NCI-H187 (cell line): ENCODE measurements at places on chromosomes 6 and 20.

DNA sequence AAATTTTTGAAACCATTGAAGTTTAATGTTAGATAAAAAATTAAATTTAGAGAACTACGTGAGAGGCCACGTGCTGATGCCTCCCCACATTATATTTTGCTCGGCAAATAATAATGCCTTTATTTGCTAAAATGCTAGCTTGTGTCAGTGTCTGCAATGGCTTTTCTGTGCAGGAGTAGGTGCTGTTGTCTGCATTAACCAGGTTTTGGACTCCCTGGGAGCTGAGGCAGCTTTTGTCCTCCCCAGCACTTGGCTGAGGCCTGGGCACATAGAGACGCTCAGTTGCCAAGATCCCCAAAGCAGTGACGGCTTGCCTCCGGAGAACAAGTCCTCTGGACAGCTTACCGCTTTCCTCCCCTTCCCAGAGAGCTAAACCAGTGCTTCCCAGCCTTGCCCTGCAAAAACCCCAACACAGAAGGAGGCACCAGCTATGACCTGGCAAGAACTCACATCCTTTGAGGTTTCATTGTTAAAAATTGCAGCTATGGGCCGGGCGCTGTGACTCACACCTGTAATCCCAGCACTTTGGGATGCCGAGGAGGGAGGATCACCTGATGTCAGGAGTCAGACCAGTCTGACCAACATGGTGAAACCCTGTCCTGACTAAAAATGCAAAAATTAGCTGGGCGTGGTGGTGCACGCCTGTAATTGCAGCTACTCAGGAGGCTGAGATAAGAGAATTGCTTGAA is 59.9 kb downstream of the KAT14 start:
- no peak for DNase-seq

DNA sequence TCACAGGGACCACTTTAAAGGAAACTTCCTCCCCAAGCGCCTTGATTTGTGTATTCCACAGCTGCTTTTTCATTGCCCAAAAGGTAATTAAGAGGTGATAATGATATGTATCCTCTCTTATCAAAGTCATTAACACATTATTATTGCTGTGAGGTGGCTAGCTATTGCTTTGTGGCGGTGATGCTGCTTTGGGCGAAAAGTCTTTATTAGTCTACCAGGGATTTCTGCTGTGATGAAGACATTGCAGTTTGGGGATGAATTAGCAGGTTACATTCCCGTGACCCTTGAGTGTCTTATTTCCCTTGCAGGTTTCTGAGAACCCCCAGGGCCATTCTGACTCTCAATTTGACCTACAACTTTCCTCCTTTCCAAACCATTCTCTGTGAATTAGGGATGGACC is 143.4 kb upstream of the SOX4 start:
- DNase-seq: no peak

DNA sequence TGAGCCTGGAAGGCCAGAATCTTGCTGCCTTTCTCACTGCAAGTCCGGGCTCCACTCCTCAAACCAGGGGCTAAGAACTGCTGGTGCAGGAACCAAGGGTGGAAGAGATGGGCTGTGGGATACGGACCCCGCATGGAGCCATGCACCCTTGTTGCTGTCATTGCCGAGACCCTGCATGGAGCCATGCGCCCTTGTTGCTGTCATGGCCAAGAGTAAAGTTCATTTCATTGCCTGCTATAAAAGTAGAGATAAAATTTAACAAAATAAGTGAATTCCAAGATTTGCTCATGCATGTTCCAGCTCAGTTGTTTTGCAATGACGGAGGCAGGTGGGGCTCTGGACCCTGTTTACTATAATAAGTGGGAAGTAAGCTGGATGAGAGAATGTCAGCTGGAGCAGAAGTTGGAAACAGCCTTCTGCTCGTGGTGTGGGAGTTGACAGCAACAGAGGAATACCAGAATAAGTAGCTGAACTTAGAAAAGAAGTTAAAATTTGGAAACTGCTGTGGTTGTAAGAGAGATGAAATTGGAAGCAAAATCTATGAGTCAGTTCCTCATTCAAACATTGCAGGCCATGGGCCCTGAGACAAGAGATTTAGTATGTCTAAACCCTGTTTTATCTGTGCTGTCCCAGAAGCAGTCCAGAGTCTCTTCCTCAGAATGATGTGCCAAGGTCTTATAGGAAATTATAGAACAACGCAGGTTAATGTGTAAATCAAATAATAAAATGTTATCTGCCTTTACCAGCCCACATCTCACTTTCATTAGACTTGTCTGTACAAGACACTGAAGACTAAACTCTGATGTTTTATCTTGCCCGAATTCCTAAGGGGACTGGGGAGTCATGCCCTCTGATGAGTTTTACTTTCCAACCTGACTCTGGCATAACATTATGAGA is 15.8 kb upstream of the THBS2 start:
- no peak for DNase-seq

DNA sequence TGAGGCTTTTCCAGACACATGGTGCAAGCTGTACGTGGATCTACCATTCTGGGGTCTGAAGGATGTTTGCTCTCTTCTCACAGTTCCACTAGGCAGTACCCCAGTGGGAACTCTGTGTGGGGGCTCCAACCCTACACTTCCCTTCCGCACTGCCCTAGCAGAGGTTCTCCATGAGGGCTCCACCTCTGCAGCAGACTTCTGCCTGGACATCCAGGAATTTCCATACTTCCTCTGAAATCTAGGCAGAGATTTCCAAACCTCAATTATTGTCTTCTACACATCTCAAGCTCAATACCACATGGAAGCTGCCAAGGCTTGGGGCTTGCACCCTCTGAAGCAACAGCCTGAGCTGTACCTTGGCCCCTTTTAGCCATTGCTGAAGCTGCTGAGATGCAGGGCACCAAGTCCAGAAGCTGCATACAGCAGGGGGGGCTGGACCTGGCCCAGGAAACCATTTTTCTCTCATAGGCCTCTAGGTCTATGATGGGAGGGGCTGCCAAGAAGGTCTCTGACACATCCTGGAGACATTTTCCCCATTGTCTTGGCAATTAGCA is 11.6 kb downstream of the PDSS2 start:
- DNase-seq: no peak

- no peak for DNase-seq
These were observed at the start of gene GCM1 for GRCh38 chr6:53148684-53149083. Gene GCM1, minus strand, starts transcription at chr6:53148841. Its CDS starts 3,209 bp downstream, at chr6:53145632.

GRCh38 chr6:32716396-32716795 is 24.8 kb upstream of the HLA-DQA2 start:
- no peak for DNase-seq

- DNase-seq: no peak
These were observed 26.9 kb downstream of the RBM38 start for GRCh38 chr20:57417830-57418780.

GRCh38 chr20:25553819-25554296 is 31.5 kb downstream of the NINL start:
- DNase-seq: no peak

GRCh38 chr6:47241742-47242482 is 67.8 kb downstream of the TNFRSF21 start:
- no peak for DNase-seq

- DNase-seq: no peak
These were observed 106.1 kb upstream of the ASF1A start for GRCh38 chr6:118787724-118788423.

- no peak for DNase-seq
These were observed 44.5 kb upstream of the OSTM1 start for GRCh38 chr6:108118810-108119768.

DNA sequence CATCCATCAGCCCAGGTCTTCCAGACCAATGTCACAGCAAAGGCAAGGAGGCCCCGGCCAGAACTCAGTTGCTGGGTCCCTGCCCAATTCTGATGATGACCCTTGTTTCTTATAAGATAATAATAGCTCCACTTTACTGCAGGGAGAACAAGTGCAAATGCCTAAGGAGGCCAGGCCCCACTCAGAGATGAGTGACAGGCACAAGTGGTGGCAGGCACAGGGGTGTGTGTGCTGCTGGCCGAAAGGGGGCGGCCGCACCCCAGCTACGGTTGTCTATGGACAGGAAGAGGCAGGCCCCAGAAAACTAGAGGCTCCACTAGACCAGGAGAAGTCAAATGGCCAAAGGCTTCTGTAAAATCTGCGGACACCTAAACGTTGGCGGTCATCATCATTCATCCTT is 28.6 kb downstream of the GNAS-AS1 start:
- no peak for DNase-seq

DNA sequence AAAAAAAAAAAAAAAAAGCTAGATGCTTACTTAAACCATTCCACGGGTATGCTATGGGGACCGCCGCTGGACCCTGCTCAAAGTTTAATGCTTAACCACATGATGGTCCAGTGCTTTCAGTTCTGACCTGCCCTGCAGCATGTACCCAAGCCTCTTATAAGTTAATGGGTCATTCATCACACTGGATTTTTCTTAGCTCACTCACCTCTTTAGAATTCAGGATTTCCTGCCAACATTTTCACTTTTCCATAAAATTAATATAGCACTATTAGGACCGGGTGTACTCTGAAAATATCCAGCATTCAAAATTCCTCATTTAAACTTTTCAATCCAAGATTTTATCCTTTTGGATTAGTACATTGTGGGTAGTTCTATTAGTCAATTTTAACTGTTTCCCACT is 140.8 kb downstream of the ALDH8A1 start:
- no peak for DNase-seq

GRCh38 chr6:167872538-167873210 is 46.0 kb downstream of the AFDN start:
- no peak for DNase-seq

DNA sequence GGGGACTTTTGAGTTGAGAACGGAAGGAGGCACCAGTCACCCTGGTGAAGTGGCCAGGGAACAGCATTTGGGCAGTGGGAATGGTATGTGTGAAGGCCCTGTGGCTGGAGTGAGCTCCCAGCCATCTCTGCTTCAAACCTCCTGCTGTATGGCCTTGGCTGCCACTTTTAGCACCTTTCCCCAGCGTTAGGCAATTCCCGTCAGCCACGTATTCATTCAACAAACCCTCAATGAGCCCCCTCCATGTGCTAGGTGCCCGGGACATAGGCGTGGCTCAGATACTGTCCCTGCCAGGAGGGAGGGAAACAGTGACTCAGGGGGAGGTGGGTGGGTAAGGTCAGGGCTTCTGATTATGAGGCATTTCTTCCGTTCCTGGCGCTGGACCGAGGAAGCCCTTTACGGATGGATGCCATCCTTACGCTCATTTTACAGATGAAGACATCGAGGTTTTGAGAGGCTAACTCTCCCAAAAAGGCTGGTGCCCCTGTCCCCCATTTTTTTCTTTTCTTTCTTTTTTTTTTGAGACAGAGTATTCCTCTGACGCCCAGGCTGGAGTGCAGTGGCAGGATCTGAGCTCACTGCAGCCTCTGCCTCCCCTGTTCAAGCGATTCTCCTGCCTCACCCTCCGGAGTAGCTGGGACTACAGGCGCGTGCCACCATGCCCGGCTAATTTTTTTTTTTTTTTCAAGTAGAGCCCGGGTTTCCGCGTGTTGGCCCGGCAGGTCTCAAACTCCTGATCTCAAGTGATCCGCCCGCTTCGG is 37.5 kb downstream of the SRC start:
- no peak for DNase-seq

DNA sequence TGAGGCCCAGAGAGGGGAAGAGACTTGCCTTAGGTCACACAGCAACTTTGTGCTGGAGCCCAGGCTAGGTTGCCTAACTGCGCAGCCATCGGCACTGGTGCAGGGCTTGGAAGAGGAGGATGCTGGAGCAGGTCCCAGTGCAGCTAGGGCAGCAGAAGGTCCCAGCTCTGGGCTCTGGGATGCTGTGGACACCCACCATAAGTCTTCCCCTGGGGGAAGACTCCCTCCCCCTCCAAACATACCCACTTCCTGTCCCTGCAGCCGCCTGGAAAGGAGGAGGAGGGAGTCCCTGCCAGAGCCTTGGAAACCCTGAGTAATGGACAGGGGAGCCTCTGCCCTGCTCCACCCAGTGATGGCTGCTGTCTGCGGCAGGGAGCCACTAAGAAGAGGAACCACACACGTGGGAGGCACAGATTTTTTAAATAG is 93.6 kb downstream of the NCR2 start:
- DNase-seq: no peak

DNA sequence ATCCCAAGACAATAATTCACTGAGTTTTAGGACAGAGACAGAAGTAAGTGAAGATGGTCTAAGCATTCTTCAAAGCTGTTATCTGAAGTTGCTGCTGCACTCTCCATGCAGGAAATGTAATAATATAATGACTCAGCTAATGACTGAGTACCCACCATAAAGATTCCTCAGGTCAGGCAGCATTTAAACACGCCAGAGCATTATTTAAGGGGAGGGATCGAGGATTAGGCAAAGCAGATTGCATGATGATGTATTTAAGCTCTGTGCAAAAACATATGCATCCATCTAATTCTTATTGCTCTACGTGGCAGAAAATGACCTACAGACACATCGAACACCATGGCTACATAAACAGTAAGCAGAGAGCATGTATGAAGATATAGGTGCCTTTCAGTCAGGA is 216.4 kb downstream of the UNC5CL start:
- no peak for DNase-seq

DNA sequence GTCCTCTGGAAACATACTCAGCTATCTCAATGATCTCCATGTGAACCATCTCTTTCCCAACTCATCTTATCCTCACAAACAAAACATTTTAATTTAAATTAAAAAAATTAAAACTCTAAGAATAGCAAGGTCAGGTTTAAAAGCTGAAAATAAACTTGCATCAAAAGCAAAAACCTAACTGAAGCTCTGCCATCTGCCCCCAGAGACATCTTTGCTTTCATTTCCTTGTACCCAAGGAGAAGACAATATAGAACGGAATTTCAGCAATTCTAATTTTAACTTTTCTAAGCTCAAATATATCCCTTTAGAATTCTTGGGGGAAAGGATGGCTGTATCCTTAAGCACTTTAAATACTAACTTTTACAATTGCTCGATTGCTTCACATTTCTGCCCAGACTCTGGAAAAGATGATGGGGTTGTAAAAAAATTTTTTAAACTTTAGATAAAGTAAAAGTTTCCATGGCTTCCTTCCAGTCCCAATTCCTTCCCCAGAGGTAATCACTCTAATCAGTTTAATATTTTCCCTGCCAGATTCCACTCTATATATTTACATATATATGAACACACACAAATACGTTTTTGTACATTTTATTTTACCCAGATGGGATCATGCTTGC is 69.2 kb upstream of the SMIM29 start:
- DNase-seq: no peak
